ENCODE measurements at places on chromosomes 5 and 9. TPM values are rescaled to one million over a fixed set of nuclear protein-coding genes. Genes with fewer than 3 reads are reported as not detected.

SLC9A3 gene
- total RNA-seq = 1.3 TPM

TMEM171 gene
- 2.8 TPM for total RNA-seq

LCN15 gene
- total RNA-seq = not detected

DMRTA1 gene
- total RNA-seq = 0.14 TPM

CD274 gene
- 16.1 TPM for total RNA-seq

GFI1B gene
- total RNA-seq = not detected

LTC4S gene
- 9.1 TPM for total RNA-seq

CCL19 gene
- total RNA-seq = not detected

PCDHB12 gene
- not detected for total RNA-seq

C9orf153 gene
- not detected for total RNA-seq

All from epithelial cell of proximal tubule (primary cell).